ENCODE measurements at places on chromosomes 5 and 9.

GRCh38 chr9:5909976-5910375, 19.3 kb downstream of the MLANA start:
- DNase-seq = no peak

DNA sequence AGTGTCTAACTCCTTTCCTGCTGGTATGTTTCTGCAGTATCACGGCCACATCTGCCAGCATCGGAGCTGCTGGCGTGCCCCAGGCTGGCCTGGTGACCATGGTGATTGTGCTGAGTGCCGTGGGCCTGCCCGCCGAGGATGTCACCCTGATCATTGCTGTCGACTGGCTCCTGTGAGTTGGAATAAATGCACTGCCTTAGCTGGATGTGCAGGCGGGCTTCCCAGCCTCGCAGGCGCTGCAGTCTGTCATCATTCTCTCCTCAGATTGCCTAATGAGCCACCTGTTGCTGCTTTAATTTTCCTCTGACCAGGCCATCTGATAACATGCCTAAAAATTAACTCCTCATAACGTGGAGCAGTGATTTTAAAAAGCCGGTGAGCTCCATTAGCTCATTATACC, 79.1 kb upstream of the PLPP6 start:
- no peak for DNase-seq

DNA sequence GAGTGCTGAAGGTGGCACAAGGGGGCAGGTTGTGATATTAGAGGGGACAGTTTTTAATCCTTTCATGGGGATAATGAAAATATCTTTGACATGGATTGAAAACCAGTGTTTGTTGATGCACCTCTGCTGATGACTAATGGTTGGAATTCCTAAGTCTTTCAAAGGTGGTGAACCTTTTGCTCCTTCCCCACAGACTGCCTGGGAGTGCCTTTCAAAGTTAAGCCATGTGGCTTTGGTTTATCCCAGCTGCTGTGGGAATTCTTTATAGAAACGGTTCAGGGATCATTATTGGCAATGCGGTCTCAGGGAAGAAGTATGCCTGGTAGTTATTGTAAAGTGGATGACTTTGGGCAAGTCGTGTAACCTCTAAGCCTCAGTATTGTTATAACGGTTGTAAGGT, 45.7 kb downstream of the PIP5K1B start:
- no peak for DNase-seq

DNA sequence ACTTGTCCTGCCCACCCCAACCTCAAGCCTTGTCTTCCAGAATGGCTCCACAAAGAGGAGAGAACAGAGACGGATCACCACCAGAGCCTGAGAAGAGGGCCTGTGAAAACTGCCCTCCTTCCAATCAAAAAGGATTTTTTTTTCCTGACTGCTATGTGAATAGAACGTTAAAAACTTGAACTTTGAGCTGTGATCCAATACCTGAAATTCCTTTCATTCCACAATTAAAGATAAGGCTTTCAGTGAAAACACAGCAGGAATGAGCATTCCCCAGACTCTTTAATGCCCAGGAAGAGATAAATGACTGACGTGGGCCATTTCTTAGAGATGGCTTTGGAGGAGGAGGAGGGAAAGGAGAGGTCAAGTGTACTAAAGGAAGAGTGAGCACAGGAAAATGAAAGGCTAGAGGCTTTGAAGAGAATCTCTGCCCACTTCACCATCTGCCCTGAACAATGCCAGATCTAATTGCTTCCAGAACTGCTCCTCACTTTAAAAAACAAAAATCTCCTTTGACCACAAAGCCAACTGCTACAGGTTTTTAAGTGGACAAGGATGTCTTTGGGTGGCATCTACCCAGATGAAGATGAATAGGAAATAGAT, 177.9 kb upstream of the MAP3K1 start:
- no peak for DNase-seq

- DNase-seq = no peak
Measured at GRCh38 chr5:60978968-60979367, 34.0 kb downstream of the NDUFAF2 start.

GRCh38 chr9:32177396-32177795, 207.0 kb upstream of the ACO1 start:
- no peak for DNase-seq

GRCh38 chr5:57499262-57500050, 16.8 kb upstream of the ACTBL2 start:
- no peak for DNase-seq

DNA sequence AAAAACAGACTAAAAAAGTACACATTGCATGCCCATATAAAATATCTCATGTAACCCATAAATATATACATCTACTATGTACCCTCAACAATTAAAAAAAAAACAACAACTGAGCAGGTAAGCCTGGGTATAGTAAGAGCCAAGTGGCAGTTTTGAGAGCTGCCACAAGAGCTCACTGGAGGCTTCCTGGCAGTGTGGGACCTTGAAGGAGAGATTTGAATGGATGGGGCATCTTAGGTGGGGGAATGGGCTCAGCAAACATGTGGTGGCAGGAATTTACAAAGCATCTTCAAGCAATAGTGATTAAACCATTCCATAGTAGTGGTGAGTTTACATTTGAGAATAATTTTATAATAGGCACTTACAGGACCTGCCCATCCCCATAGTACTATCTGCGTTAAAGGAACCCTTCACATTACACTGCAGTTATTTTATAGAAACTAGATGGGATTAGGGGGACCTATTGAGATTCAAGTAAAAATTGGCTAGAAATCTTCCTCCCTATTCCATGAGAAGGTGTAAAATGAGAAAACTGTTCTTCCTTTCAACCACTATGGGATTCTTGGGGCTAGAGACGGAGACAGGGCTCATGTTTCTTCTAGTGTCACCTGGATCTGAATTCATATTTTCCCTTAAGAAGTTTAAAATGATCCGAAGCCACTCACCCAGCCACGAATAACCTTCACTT, 6.9 kb downstream of the MEGF10 start:
- no peak for DNase-seq

DNA sequence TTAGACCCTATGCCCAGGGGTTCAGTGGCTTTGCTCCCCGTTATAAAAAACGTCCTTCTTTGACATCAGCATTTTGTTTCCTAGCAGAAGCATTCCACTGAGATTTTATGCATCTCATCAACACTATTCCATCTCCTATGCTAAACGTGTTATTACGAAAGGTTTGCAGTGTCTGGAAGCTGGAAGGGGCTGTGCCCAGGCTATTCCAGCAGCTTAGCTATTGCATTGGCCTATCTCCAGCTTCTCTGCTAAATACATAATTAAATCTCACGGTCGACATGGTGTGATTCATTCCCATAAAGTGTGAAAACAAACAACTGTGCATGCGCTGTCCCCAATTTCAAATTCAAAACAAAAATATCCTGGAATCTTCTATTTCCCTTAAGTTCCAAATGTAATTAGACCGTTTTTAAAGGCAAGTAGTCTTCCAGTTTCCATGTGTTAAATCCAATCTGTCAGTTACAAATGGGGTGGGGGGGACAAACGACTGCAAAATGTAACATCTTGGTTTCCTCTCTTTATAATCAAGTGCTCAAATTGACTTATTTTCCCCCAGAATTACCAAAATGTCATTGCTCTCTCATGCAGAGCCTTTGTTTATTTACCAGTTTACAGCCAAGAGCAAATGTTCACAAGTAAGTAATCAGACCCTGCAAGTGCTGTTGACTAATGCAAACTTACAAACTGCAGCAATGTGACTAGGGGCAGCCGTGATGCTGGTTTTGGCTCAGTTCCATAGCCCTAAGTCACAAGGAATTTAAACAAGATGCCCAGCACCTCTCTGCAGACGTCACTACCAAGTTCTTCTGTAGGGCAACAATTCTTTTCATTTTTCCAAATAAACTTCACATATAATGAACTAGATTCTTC, 212.3 kb upstream of the RORB start:
- no peak for DNase-seq

DNA sequence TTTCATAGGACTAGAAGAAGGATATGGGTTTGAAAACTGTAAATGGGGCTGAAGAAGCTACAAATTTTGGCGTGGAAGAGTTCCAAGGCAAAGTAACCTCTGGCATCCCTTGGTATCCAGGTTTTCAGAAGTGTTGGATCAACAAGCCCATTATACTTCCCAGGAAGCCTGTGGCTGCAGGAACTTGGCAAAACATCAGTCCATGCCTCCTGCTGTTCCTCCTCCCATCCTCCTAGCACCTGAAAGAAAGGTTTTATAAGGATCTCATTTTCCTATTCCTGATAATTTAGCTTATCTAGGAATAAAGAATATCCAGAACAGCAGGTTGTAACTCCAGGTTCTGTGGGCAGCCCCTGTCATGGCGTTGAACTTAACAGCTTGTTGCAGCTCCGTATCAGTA, 72.5 kb upstream of the LPAR1 start:
- no peak for DNase-seq

DNA sequence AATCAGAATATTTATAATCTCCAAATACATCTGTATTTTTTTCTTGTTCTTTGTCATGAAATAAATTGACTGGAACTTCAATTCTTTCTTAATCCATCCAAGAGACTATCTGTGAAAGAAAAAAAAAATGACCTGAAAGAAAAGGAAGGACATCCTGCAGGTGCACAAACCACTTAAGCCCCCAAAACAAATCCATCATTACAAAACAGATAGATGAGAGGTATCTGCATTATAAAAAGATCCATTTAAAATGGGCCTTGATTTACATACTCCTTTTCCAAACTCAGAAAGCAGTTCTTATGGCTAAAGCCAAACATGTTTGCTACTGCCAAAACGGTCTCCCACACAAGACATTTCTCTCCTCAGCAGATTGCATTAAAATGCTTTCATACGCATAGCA, 85.5 kb downstream of the ELAVL2 start:
- no peak for DNase-seq

DNA sequence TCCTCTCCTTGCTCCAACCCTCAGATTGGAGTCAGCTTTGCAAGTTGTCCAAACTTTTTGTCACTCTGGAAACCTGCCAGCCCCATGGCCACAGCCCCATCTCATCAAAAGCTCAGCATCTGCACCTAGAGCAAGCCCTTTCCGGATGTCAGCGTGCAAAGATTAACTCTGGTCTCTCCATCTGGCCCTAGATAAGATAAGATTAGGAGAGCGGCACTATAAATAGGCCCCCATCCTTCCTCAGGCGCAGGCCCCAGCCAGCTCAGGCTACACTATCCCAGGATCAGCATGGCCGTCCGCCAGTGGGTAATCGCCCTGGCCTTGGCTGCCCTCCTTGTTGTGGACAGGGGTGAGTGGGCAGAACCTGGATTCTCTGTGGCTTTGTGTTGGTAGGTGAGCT, at the start of gene SPINK4:
Gene SPINK4, plus strand, starts transcription at position 247 of the 400 bp plus-strand sequence. Its CDS starts 42 bp downstream, at position 289.
- DNase-seq = no peak

DNA sequence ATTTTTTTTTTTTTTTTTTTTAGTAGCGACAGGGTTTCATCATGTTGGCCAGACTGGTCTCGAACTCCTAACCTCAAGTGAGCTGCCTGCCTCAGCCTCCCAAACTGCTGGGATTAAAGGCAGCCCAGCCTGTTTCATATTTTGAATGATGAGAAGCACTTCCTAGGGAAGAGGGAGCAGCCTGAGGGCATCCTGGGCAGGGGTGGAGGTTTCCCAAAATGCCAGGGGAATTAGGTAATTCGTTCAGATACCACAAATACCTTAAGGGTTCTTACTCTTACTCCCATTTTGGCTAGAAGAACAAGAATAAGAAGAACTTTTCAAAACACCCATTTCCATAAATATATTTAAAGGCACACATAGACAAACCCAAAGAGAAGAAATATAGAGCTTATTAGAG, 29.5 kb upstream of the RAPGEF1 start:
- no peak for DNase-seq

GRCh38 chr9:129331772-129332500, 153.9 kb upstream of the IER5L start:
- DNase-seq = no peak

DNA sequence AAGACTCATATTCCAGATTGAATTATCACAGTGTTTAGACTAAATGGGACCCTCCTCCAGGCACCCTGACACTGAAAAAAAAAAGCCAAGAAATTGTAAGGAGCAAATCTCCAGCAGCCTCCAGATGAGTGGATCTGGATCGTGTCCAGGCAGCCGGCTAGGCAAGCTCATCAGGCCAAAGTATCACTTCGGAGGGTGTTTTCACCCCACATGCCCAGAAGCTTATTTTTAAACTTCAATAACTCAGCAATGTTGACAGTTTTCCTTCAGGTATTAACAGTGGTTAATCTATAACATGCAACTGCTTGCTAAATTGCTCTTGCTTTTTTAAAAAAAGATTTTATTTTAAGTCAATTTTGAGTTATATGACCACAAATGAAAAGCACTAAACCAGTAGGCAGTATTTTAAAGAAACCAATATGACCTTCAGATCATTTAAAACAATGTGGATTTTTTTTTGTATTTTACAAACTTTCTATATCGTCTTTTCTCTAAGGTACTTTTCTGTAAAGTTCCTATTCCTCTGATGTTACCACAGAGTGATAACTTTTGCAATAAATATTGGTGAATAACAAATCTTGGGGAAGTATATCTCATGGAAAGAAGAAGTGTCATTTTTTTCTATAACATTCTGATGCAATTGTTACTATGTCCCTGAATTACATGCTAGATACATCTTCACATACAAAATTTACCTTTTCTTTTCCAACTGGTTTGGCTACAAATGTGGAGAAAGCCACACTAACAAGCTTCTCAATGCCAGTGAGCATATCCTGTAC, 30.7 kb downstream of the ACOT12 start:
- DNase-seq = no peak

DNA sequence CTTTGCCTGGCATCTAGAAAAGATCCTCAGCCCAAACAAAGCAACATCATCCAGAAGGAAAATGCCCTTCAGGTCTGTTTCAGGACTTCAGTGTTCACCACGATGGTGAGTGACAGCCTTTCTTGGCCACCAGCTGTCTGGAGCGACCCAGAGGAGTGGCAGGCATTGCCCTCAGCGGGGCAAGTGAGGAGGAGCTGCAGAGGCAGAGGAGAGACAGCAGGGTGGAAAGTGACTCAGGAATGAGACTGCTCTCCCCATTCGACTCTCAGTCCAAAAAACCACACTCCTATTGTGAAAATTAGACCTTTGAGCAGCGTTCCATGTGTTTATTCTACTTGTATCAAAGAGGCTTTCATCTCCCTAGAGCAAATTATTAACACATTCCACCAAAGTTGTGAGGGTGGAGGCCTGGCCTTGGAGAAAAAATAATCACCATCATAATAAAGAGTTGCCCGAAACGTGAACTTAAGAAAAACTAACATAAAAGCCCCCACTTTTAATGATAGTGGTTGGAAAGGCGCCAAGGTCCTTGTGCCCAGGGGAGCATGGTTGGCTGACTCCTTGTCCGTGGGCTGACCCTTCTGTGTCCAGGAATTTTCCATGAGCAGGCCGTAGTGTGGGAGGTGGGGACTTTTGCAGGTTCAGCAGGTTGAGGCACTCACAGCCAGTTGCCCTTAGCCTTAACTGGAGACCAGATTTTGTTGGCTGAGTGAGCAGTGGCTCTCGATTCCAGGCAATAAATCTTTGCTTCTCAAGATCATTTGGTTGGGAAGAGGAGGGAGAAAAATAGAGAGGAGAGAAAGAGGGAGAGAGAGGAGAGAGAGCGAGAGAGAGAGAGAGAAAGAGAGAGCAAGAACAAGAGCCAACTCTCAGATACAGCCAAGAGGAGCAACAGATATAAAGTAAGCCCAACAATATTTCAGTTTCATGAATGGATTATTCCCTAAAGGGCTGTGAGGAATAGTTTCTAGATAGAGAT, 125.9 kb upstream of the ANKRD55 start:
- DNase-seq = no peak

Data from activated B cell treated with CpG ODN at 0.5 μM for 24 hours (primary cell).